ENCODE measurements at places on chromosomes 1 and 21. TPM values are rescaled to one million over a fixed set of nuclear protein-coding genes. Genes with fewer than 3 reads are reported as not detected.

The VHLL gene
- total RNA-seq, result not detected

The C21orf91 gene
- 30.5 TPM for total RNA-seq

The NHLH2 gene
- total RNA-seq, result 1.8 TPM

The FAM72A gene
- total RNA-seq, result 30.6 TPM

The PDE9A gene
- 46.3 TPM for total RNA-seq

The C2CD4D gene
- 0.85 TPM for total RNA-seq

The LYST gene
- total RNA-seq, result 0.99 TPM

DNA sequence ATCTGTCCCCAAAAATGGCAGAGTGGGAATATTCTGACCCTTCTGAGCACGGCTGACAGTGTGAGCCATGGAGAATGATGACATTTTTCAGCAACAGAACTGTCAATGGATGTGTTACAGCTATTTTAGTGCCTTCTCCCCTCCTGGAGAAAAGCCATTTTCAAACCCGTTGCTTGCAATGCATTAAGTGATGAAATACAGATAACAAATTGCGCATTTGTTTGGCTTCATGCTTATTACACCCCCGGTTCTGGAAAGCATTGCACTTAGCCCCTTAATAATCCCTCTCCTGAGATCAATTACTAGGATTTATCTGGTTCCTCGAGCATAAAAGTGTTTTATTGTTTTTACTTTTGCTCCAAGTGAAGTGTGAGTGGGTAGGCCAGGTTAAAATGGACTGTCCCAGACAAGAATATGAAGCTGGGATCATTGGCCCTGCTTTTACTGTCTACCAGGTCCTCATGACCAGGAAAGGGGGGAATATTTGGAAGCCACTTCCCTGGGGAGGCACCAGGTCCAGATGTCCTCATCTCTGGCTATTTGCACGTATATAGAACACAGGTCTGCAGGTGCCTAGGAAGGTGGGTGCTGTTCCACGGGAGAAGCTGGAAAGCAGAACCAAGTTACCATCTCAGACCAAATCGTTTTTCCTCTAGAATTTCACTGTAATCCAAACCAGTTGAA lies 37.5 kb upstream of the HHAT start:
- DNase-seq, result no peak
- H3K4me3 ChIP-seq, result peak overlapping the region; percentile 63
- peaks cover 36% of the 10 kb centered on the region for H3K27me3 ChIP-seq
- no peaks in the 10 kb centered on the region for H3K36me3 ChIP-seq
- H3K27ac ChIP-seq, result no peak overlapping the region
- H3K4me1 ChIP-seq, result peaks cover 37% of the 10 kb centered on the region

GRCh38 chr1:37474046-37474696 lies at the start of gene ZC3H12A:
Gene ZC3H12A, plus strand, starts transcription at chr1:37474580. Its CDS starts 917 bp downstream, at chr1:37475497.
- H3K27me3 ChIP-seq, result peaks cover 23% of the 10 kb centered on the region
- DNase-seq, result peak; percentile 83
- H3K4me3 ChIP-seq, result peak within 1 kb of the TSS; percentile 73
- peaks cover 5% of the 10 kb centered on the region for H3K36me3 ChIP-seq
- H3K27ac ChIP-seq, result peak within 1 kb of the TSS; percentile 27

- H3K27me3 ChIP-seq, result peaks cover 2% of the 10 kb centered on the region
- H3K4me3 ChIP-seq, result peak within 1 kb of the TSS; percentile 67
- DNase-seq, result peak; percentile 72
- H3K27ac ChIP-seq, result peak within 1 kb of the TSS; percentile 38
Observed at GRCh38 chr1:27341525-27342252, at the start of gene SYTL1. Gene SYTL1, plus strand, starts transcription at chr1:27342022. Its CDS starts 3,313 bp downstream, at chr1:27345335.

DNA sequence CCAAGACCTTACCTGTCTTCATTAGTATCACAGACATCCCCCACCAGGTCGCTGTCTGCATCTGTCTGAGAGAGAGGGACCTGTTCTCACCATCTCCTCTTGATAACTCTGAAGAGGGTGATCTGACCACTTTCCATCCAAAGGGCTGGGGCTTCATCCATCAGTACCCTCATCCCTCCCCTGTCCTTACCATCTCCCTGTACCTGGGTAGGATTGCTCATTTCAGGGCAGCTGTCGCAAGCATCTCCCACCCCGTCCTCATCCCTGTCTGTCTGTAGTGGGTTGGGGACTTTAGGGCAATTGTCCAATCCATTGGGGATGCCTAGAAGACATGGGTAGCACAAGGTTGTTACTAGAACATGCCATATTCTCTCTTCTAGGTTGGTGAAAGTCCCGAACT lies 7.9 kb downstream of the THBS3 start:
- H3K27ac ChIP-seq, result no peak overlapping the region
- H3K4me1 ChIP-seq, result peaks cover 22% of the 10 kb centered on the region
- no peak overlapping the region for H3K4me3 ChIP-seq
- H3K27me3 ChIP-seq, result peaks cover 2% of the 10 kb centered on the region
- peaks cover 71% of the 10 kb centered on the region for H3K36me3 ChIP-seq

GRCh38 chr1:43766086-43766784 lies 58.9 kb downstream of the ST3GAL3 start:
- peaks cover 40% of the 10 kb centered on the region for H3K4me1 ChIP-seq
- H3K27ac ChIP-seq, result no peak overlapping the region
- DNase-seq, result peak; percentile 54
- H3K36me3 ChIP-seq, result no peaks in the 10 kb centered on the region
- no peak overlapping the region for H3K4me3 ChIP-seq

DNA sequence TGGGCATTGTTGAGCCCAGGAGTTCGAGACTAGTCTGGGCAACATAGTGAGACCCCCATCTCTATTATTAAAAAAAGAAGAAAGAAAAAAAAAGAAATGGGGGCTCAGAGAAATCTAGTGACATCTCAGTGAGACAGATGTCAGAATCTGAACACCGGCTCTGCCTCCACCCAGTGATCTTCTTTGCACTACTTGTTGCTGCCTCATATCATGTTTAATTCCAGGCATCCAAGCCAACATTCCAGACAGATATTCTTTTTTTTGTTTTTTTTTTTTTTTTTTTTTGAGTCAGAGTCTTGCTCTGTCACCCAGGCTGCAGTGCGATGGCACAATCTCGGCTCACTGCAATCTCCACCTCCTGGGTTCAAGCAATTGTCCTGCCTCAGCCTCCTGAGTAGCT lies 5.0 kb upstream of the ARL8A start:
- no peak for DNase-seq
- H3K27me3 ChIP-seq, result peaks cover 7% of the 10 kb centered on the region
- H3K27ac ChIP-seq, result no peak overlapping the region
- H3K4me3 ChIP-seq, result no peak overlapping the region
- H3K4me1 ChIP-seq, result peaks cover 13% of the 10 kb centered on the region
- H3K36me3 ChIP-seq, result no peaks in the 10 kb centered on the region

GRCh38 chr1:2230781-2231531 lies 2.8 kb downstream of the SKI start:
- DNase-seq, result no peak
- no peaks in the 10 kb centered on the region for H3K36me3 ChIP-seq
- H3K27me3 ChIP-seq, result no peaks in the 10 kb centered on the region
- peak overlapping the region; percentile 95 for H3K27ac ChIP-seq

DNA sequence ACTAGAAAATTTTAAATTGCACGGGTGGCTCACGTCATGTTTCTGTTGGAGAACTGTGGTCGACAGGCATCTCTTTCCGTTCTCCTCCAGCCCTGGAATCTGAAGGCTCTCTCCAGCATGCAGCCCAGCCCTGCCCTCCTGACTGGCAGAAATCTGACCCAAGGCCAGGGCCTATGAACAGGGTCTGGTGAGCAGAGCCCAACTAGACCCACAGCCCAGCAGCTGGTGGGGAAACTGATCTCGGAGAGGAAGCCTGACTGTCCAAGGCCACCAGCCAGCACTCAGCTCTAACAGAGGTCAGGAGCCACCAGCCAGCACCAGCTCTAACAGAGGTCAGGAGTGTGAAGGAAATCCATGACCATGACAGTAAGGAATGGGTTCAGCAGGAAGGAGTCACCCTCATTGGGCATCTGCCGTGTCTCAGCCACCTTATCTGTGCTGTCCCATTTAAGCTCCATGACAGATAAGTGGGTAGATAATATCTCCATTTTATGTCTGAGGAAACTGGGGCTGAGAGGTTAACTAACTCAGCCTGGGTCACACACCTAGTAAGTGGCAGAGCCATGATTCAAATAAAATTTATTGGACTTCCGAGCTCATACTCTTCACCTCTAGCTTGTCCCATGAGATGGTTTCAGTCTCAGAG lies 20.2 kb upstream of the PKP1 start:
- DNase-seq, result no peak
- peaks cover 14% of the 10 kb centered on the region for H3K4me1 ChIP-seq
- peaks cover 11% of the 10 kb centered on the region for H3K27me3 ChIP-seq
- no peak overlapping the region for H3K4me3 ChIP-seq

All from WTC11 (cell line).